Skin of body (tissue), 3 donors: ENCODE measurements at places on chromosomes 2 and 18. TPM values are rescaled to one million over a fixed set of nuclear protein-coding genes. Genes with fewer than 3 reads are reported as not detected.

SCN3A gene
- 1.2 TPM for total RNA-seq

DNAH6 gene
- total RNA-seq, result 0.30 TPM

MBD5 gene
- 43.1 TPM for total RNA-seq

SFT2D3 gene
- total RNA-seq, result 5.6 TPM

PLA2R1 gene
- 11.3 TPM for total RNA-seq

IL36G gene
- 4.4 TPM for total RNA-seq

MTERF4 gene
- 37.8 TPM for total RNA-seq

FEV gene
- not detected for total RNA-seq

UGT1A8 gene
- total RNA-seq, result not detected

C18orf54 gene
- total RNA-seq, result 6.1 TPM

ANKZF1 gene
- 41.6 TPM for total RNA-seq

PLB1 gene
- total RNA-seq, result 7.2 TPM
